ENCODE measurements at places on chromosomes 16 and 17.
A peak's percentile ranks its signal among the peaks of the same experiment; 100 is the strongest.

DNA sequence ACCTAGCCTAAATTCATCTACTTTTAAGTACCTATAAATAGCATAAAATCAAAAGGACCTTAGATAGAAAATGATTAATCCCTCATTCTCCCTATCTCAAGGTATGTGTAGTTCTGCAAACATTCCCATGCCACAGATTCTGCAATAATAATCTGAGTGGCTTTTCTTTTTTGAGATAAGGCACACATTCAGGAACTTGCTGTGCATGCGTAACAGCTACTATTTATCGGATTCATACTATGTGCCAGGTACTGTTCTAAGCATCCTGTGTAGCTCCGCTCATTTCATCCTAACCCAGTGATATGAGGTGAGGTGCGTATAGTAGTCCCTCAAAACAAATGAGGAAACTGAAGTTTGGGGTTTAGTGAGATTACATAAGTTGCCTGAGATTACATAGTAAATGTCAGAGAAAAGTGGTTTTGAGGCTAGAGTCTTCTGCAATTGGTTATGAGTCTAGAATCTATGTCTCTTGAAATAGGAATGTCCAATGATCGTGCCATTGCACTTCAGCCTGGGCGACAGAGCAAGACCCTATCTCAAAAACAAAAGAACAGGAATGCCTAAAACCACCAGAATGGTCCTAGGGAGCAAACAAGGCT, 2.0 kb upstream of the ZNF263 start:
- no peak for DNase-seq

DNA sequence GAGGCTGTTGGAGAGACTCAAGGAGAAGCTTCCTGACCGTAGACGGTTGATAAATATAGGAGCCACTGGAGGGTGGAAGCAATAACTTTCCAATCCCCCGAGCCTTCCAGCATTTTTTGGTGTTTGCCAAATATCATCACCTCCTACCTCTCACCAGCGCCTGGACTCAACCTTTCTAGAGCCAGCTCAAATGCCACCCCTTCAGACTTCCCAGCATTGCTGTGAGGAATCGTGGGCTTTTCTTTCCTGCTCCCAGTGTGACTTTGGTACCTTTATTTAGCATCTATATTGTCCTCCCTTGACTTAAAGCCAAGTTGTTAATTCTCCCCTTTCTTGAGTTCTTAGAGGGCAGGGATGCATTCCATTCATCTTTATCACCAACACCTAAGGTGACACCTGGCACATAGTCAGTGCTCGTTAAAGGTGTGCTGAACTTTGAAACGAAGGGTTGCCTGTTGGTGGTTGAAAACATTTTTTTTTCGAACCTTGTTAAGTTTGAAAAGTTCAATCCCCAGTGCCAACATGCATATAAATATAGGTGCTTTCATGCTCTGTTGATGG, 35.3 kb upstream of the CCR7 start:
- no peak for DNase-seq

- no peak for DNase-seq
These were observed 18.3 kb upstream of the LITAF start for GRCh38 chr16:11604783-11605563.

DNA sequence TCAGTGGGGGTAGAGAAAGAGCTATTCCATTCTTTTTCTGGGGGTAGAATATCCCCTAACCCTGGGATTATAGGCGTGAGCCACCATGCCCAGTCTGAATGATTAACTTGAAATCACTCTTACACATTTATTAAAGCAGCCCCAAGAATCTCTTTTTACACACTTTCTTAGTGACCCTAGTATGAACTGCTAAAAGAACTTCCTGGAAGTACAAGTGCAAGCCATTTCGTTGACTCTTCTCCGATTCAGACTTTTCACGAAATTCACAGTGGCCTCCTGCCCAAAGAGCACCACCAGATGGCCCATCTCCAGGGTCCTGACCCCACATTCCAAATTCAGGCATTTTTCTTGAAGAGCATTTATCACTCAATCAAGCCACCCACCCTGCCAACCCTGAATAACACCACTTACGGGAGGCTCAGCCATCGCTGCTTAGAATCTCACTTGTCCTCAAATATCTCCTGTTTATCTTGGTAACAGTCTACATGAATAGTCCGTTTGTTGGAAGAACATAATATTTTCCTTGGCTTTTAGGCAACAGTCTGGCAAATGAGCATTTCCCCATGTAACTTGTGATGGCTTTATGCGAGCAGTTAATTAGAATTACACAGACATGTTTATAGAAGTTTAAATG, 28.0 kb downstream of the ZNF423 start:
- no peak for DNase-seq

DNA sequence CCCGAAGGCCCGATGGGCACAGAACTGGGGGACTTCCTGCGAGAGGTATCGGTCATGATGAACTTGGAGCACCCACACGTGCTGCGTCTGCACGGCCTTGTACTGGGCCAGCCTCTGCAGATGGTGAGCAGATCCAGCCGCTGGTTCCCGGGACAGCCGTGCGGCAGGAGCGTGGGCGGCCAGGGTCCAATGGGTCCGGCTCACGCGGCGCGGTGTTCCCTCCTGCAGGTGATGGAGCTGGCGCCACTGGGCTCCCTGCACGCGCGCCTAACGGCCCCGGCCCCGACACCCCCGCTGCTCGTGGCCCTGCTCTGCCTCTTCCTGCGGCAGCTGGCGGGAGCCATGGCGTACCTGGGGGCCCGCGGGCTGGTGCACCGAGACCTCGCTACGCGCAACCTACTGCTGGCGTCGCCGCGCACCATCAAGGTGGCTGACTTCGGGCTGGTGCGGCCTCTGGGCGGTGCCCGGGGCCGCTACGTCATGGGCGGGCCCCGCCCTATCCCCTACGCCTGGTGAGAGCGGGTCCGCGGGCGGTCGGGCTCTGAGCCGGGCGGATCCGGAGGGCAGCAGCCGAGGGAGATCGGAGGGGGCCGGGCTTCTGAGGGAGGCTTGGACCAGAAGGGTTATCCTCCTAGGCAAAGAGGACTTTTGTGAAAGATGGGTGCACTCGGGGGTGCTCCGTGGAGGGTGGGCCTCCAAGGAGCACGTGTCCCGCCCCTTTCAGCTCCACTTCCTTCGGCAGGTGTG, 3.0 kb downstream of the TNK1 start:
- DNase-seq: peak; percentile 74

GRCh38 chr17:71004413-71004812, 835.1 kb downstream of the KCNJ2 start:
- DNase-seq: no peak

DNA sequence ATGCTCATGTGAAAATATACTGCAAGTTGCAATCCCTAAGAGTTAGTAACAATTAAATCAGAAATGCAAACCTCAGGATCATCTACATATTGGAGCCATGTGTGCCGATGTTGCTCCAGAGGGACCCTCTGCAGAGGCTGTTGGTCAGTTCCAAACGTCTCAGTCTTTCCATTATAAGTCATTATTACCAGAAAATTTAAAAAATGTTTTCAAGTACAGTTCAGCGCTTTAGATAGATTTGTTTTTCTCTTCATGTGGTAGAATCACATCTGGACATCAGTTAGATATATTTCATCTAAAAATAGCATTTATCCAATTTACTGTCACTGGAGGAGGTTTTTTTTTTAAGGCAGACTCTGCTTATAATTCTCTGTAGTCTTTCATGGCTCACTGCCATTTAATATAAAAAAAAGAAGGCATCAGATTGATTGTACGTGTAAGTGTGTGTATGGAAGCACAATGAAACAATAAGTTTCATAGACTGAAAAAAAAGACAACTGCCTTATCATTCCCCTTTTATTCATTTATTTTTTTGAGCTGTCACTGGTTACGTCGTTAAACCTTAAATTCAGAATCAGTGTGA, 46.1 kb upstream of the MARCHF10 start:
- DNase-seq: no peak

- DNase-seq: peak; percentile 47
These were observed 43.9 kb upstream of the TEX2 start for GRCh38 chr17:64306850-64307463.

GRCh38 chr17:13266606-13267005, 248.8 kb upstream of the ELAC2 start:
- DNase-seq: no peak

- peak; percentile 26 for DNase-seq
These were observed 2.2 kb upstream of the PDP2 start for GRCh38 chr16:66878067-66878466.

GRCh38 chr17:36868777-36869176, 68.5 kb upstream of the LHX1 start:
- no peak for DNase-seq

DNA sequence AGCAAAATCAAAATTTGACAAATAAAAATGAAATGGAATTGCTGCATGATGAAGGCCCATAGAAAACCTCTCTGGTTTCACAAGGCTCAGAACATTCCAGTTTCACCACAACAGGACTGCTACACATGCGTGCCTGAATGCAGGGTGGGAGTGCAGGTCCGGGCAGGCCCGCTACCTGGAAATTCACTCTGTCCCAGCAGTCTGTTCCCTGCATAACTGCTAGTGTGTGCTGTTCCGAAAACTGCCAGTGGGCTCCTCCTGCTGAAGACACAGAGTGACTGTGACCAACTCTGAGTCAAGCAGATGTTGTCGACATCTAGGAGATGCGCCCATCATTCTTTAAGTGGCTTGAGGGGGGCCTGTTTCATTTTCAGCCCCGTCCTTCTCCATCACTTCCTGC, 284.8 kb upstream of the MAF start:
- DNase-seq: no peak

DNA sequence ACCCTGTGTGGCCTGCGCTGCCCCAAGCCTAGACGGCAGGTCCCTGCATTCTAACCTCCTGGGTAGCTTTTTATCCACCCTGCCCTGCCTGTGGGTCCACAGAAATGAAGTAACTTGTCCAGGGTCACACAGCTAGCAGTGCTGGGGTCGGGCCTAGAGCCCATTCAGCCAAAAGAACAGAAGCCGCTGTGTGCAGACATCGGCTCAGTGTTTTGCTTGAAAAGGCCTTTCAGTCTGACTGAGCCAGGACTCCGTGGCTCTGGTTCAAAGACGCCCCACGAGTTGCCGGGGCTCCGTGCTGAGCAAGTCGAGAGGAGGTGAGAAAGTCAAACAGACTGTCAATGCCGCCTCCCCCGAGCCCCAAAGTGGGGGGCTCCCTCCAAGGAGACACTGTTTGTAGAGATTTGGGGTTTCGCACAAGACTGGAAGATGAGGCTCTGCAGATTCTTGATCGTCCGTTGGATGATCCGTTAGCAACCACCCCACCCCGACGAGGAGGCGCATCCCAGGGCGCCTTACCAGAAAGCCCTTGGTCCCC, 226.2 kb downstream of the NTN1 start:
- no peak for DNase-seq

- no peak for DNase-seq
These were observed 23.0 kb upstream of the IL21R start for GRCh38 chr16:27378871-27379481.

GRCh38 chr17:2202302-2202995, 101.1 kb downstream of the SMG6 start:
- DNase-seq: no peak

GRCh38 chr17:21358682-21359482, 17.3 kb upstream of the KCNJ12 start:
- DNase-seq: no peak

DNA sequence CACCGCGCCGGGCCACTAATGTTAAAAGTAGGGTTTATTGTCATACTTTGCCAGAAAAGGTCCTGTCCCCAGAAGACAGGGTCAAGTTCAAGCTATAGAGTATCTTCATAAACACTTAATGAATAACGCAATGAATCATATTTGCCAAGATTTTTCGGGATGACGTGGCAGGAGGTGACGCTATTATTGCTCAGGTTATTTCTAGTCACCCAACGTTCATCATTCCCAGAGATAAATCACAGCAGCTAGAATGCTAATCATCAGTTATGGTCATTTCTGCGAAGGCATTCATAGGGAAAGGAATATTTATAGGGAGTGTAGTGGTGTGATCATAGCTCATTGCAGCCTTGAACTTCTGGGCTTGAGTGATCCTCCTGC, 2.0 kb downstream of the TMC5 start:
- no peak for DNase-seq

- DNase-seq: no peak
These were observed 287.2 kb upstream of the HSBP1 start for GRCh38 chr16:83520596-83520995.

GRCh38 chr17:3972281-3972731, 8.1 kb upstream of the ATP2A3 start:
- DNase-seq: no peak

DNA sequence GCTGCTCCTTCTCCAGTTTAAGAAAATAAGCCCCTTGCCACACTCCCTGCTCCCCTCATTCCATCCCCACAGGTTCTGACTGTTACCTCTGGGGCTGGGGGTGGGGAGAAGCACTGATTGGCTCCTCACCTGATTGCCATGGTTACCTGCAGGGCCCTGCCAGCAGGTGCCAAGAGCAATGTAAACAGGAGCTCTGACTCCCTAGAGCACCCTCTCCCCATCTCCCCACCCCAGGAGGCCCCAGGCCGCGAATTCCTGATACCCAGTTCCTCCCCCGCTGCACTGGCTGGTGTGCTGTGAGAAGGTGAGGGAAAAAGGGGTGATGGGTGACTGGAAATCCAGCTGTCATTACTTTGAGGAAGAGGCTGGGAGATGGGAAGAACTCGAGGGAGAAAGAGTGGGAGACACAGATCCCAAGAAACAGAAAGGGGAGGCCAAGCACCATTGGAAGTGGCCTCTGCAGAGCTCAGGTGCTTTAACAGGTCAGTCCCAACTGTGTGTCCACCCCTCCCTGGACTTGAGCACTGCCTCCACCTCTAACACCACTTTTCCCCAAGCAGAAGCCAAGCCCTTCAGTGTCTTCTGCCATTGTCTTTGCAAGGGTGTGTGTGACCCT, 4.5 kb downstream of the PCGF2 start:
- DNase-seq: no peak

GRCh38 chr16:20865420-20866131, 34.6 kb downstream of the DCUN1D3 start:
- no peak for DNase-seq

DNA sequence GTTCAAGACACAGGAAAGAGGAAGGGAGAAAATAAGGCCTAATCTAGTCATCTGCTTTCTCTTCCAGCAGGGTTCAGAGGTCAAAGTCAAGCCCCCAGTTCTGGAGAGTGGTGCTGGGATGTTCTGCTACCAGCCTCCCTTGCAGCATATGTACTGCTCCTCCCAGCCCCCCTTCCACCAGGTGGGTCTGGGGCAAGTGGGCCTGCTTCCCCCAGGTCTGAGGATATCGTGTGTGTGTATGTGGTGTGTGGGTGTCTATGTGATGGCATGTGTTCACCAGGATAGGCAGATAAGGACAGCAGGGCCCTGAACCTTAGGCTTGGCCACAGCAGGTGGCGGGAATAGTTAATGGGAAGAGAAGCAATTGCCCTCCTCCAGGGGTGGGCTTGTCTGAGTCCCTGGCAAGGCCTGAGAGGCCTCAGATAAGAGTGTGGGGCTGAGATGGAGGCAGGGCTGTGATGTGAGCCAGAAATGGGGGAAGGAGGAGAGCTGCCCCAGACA, 21.1 kb downstream of the FOXN1 start:
- no peak for DNase-seq
